Left renal pelvis (tissue), 4 donors: ENCODE measurements at places on chromosomes 1 and 21. TPM values are rescaled to one million over a fixed set of nuclear protein-coding genes. Genes with fewer than 3 reads are reported as not detected.
A peak's percentile ranks its signal among the peaks of the same experiment; 100 is the strongest.

DNA sequence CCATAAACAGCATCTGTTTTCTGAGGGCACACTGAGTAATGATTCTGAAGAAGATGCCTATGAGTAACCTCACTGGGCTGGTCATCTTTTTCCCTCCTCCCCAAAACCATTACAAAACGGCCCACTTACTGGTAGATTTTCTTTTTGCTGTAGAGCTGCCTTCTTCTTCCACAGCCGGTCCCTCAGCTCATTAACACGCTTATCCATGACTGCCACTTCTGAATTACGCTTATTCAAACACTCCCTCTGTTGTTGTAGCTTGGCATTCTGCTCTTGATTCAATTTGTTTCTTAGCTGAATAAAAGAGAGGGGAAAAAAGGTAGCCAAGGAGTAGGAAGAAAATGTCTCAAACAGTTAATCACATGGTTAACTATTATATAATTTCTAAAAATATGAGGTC lies 43.1 kb downstream of the TP53BP2 start:
- no peak for DNase-seq

- DNase-seq, result no peak
Observed at GRCh38 chr1:59107916-59108315, 189.0 kb upstream of the FGGY start.

GRCh38 chr1:157163273-157164127 lies 25.3 kb upstream of the ETV3 start:
- DNase-seq, result peak; percentile 56

DNA sequence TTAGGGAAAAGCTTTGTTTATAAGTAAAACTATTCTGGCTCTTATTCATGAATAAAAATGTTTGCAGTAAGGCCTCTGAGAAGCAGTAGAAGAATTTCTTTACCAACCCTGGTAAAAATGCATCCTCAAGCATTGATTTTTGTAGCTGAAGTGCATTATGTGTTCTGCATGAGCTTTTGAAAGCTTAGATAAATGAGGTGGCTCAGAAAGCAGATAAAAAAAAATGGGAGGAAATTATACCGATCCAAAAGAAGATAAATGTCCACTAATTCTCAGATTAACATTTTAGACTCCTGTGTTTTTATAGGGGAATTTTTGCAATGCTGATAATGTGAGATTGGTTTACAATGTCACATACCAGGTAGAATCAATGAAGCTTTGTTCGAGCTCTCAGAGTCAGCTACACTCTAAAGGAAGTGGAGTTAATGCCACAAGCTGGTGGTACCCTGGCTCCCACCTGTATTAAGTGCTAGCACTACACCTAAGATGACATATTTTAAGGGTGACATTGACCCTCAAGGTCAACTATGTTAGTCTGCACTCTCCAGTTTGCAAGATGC lies 85.5 kb upstream of the SELENON start:
- DNase-seq, result no peak

GRCh38 chr1:206653715-206654459 lies 18.6 kb downstream of the DYRK3 start:
- DNase-seq, result no peak

Gene CELA3A
- not detected for polyA plus RNA-seq

Gene LCE1F
- not detected for polyA plus RNA-seq

Gene FAM72C
- 2.7 TPM for polyA plus RNA-seq

Gene PAQR6
- 6.8 TPM for polyA plus RNA-seq

Gene LPAR3
- 1.2 TPM for polyA plus RNA-seq
